C1 segment of cervical spinal cord (tissue), 14 donors: ENCODE measurements at places on chromosomes 5 and 9.

- no peak for DNase-seq
Measured at GRCh38 chr5:104305602-104306001, 743.0 kb upstream of the NUDT12 start.

DNA sequence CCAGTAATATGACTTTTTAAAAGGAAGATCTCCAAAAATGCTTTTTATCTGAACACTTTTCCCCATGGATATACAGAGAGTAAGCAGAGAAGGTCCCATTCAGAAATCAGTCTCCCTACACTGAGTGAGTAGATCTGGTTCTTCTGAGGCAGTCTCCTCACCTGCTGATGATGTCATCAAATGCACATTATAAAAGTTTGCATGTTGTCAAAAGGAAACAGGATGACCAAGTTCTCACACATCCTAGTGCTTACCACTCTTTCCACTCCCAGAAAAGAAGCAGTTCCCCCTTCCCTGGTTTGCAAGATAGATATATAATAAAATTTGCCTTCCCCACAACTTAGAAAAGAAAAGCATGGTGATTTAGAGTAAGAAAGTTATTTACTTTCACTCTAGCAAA is 180.5 kb downstream of the RAB3C start:
- no peak for DNase-seq

DNA sequence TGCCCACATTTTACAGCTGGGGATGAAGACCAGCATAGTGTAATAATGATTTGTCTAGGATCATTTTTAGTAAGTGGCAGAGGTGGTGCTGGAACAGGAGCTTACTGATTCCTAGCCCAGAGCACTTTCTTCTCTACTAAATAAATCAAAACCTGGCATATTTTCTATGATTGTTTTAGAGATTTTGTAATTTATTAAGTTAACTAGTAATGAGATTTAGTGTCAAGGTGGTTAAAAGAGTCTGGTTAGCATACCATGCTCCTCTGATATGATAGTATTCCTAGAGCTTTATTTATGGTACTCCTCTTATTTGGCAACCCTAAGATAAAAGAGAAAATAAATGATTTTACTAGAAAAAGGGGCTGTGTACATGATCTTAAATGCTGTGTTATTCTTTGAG is 604.0 kb downstream of the ISL1 start:
- no peak for DNase-seq

GRCh38 chr5:14464671-14465070 is 116.9 kb upstream of the OTULINL start:
- no peak for DNase-seq

DNA sequence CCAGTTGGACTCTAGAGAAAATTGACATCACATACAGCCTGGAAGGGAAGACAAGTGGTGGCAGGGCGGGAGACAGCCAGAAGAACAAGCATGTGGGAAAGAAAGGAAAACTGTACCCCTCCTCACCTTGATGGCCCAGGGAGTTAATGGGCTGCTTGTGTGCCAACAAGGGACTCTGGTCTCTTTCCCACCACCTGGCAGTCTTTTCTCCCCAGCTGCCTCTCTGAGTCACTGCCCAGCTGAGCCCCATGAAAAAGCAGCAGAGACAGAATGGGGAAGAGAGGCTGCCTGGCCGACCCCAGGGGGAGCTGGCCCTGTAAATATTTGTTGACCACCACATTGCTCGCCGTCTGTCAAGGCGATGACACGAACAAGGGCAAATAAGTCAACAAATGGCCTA is 359.4 kb downstream of the ENC1 start:
- DNase-seq: no peak

GRCh38 chr9:106321394-106322180 is 541.4 kb upstream of the ZNF462 start:
- no peak for DNase-seq

DNA sequence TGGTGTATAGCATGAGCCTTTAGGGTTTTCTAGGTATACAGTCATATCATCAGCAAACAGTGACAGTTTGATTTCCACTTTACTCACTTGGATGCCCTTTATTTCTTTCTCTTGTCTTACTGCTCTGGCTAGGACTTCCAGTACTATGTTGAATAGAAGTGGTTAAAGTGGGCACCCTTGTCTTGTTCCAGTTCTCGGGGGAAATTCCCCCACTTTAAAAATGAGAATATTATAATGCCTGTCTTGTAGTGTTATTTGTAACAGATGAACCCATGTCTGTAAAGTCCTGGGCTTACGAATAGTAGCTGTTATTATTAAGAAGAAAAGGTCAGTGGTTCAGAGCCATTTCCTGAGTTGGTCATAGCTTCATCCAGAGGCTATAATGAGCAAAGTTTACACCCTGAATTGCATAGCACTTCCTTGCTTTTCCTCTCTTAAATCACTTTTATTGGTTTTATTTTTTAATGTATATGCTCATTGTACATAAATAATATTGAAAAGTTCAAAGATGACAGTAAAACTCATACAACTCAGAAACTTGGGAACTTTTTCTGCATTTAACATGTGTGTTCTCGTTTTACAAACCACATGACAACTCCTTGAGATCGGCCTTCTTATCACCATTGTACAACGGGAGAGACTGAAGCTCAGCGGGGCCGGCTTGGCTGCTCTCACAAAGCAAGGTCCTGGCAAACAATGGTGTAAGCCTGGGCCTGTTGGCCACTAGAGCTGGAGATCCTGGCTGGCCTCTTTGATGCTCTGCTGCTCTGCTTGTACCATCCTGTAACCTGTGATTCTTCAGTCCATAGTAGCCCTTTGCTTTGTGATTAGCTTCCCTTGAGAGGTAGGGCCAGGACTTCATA is 85.2 kb downstream of the CYFIP2 start:
- no peak for DNase-seq

GRCh38 chr9:136750526-136750925 is 2.2 kb upstream of the LCN6 start:
- DNase-seq: no peak

DNA sequence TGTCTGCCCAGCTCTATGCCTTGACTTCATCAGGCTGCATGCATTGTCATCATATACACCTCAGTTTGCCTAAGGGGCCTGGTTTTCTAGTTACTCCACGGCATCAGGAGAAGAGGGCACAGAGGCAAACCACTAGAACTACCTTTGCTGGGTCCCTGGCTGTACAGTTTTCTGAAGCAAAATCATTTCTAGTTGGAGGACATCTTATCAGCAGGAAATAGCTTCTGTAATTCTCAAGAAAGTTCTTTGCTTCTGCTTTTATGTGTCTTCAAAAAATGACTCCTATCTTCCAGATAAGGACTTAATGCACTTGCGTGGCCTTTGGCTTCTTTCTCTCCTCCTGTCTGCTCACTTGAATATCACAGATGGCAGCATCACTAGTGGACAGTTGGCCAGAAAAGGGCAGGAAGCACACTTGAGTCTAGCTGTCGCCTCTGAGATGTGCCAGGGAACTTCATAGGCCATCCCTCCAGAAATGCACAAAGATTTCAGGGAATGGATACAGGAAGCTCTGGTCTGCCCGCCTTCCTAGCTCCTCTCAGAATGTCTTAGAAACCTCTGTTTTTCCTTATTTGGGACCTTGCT is 22.4 kb upstream of the LTC4S start:
- DNase-seq: no peak

DNA sequence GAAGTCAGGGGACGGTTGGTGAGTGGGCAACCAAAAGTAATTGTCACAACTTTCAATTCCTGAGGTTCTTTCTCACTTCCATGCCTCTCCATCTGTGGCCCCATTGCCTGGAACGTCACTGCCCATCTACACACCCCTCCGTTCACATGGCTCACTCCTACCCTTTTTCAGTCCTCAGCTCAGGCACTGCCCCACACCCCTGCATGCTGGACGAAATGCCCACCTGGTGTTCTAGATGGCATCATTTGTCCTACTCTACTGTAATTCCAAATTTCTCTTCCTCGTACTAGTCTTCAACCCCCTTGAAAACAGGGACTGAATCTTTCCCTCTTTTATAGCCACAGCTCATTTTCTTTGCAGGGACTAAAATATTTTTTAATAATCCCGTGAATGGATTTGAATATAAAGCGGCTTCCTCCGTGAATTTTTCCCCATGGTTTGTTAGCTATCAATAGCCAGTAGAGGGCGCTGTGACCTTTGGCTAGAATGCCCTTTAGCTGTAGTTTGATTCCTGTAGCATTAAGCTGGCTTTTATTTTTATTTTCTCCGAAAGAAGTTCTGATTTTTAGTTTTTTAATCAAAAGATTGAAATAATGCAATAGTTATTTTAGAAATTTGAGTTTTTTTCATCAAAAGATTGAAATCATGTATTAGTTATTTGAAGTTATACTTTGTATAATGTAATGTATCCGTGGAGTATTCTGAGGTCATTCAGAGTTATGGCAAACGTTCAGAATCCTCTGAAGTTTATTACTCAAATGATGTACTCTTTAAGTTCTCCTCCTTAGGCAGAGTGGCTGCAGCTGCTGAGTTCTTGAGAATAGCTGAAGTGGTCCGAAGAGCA is 232.1 kb downstream of the SH3GL2 start:
- DNase-seq: no peak

DNA sequence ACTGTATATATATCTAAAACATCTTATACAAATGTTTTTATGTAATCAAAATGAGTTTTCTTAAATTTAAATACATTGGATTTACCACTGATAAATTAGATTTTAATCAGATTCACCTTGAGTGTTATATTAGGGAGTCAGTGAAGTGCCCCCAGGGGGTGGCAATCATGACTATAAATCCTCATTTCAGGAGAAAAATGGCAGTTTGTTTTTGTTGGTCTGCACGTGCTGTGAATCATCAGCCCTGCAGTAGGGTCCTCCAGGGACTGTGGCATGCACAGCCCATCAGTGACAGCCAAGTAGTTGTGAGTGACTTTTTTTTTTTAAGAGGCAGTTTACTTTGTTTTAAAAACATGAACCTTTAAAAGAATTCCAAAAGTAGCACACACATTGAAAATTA is 65.2 kb downstream of the ZSWIM6 start:
- DNase-seq: no peak

DNA sequence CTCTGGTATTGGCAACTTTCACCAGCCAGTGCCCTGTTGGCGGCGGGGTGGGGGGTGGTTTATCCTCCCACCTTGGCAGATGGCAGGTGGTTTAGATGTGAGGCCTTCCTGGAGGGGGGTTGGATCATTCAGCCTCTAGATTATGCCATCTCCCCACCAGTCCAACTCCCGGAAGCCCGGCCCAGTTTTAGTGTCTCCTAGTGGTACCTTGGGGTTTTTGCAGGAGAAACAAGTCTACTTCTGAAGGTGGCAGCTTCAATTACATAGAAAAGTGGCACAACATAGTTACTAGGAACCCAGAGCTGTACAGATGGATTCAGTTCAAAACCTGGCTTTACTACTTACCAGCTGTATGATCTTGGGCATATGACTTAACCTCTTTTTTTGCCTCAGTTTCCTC is 11.3 kb downstream of the PRLR start:
- no peak for DNase-seq
